Left kidney (tissue), 8 donors: ENCODE measurements at places on chromosomes 7 and 10. TPM values are rescaled to one million over a fixed set of nuclear protein-coding genes. Genes with fewer than 3 reads are reported as not detected.

CALCR gene
- 1.0 TPM for polyA plus RNA-seq

TUBB8 gene
- polyA plus RNA-seq: 1.1 TPM

TDRD1 gene
- polyA plus RNA-seq: 0.05 TPM

PTPRE gene
- 5.6 TPM for polyA plus RNA-seq

GRCh38 chr7:16563281-16564022 is 36.8 kb downstream of the LRRC72 start:
- DNase-seq: no peak
